NCI-H1417 treated with DMSO at 0.1 percent for 48 hours (cell line): ENCODE measurements at places on chromosomes 1 and 21.
A peak's percentile ranks its signal among the peaks of the same experiment; 100 is the strongest.

- no peak for DNase-seq
Measured at GRCh38 chr21:45579383-45580180, 37.3 kb upstream of the SLC19A1 start.

DNA sequence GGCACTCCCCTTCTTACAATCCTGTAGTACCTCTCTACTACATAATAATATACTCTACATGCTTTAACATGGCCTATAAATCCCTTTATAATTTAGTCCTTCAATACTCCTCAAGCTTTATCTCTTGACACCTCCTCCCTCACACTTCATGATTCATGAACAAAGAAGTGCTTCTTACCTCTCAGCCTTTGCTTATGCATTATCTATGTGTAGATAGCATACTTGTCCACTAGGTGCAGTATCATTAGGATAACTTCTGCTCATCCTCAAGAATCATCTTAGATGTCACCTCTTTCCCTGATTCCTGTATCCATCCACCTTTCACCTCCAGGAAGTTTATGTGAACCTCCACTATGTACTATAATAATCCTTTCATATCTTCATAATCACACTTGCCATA is 74.4 kb downstream of the COL24A1 start:
- no peak for DNase-seq

DNA sequence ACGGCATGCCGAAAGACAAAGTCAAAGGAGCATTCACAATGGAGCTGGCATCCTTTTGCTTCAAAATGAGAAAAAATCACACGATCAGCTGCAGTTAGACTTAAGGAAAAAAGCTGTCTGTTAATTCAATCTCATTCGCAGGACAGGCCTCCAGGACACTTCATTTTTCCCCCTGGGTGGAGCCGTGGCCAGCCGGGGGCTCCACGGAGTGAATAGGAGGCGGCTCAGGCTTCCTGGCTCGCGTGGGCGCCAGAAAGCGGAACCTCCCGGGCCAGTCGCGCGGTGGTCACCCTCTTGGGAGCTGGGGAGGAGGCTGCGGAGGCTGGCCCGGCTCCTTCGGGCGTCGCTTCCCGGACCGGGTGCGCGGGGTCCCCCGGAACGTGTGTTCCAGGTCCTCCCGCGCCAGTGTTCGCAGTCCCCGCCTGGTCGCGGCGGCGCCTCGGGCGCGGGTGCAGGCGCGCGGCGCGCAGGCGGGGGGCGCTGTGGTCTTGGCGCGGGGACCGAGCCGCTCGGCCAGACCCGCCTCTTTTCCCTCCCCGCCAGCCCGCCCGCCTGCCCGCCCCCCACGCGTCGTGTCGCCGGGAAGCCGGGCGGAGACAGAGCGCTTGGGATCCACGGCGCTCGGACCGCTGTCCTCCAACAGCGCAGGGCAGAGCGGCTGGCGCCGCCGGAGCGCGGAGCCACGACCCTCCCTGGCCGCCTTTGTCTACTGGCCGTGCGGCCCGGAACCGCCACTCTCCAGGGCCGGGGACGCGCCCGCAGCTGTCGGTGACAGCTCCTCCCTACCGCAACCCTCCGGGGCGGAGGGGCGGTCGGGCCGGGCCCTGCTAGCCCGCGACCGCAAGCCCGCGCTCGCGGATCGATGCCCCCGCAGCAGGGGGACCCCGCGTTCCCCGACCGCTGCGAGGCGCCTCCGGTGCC is at the start of gene RHOU:
Gene RHOU (plus strand): TSS at position 599 of the 921 bp plus-strand sequence. CDS start 264 bp downstream, at position 863.
- no peak for DNase-seq

DNA sequence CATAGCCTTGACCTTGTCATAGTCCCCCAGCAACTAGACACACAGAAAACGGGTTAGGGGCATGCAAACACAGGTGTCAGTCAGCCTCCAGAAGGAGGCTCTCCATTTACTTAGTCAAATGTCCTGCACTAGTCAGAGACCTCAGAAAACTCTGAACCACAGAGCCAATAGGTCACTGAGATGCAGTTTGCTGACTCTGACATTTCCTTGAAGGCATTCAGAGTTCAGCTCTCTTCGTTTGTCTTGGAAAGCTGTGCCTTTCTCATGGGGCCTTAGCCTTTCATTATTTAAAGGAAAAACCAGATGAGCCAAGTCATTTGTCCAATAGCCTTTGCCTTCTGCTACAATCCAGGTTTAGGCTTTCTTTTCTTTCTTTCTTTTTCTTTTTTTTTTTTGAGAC is 3.5 kb downstream of the OLFML2B start:
- DNase-seq: no peak

DNA sequence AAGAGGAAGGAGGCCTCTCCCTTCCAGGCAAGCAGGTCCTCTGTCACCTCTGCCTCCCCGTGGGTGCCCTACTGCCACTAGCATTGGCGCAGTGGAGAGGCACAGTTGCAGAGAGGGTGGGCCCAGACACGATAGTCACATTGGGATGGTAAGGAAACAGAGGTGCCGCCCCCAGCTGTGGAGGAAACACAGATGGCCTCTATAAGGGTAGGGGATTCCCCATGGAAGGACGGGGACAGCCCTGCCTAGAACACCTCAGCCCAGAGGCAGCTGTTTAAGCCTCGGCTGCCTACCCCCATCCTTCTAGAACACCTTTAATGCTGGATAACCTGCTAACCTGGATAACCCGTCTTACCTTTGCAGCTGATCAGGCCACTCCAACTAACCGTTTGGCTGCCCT is 65.7 kb upstream of the CNTN2 start:
- DNase-seq: no peak

DNA sequence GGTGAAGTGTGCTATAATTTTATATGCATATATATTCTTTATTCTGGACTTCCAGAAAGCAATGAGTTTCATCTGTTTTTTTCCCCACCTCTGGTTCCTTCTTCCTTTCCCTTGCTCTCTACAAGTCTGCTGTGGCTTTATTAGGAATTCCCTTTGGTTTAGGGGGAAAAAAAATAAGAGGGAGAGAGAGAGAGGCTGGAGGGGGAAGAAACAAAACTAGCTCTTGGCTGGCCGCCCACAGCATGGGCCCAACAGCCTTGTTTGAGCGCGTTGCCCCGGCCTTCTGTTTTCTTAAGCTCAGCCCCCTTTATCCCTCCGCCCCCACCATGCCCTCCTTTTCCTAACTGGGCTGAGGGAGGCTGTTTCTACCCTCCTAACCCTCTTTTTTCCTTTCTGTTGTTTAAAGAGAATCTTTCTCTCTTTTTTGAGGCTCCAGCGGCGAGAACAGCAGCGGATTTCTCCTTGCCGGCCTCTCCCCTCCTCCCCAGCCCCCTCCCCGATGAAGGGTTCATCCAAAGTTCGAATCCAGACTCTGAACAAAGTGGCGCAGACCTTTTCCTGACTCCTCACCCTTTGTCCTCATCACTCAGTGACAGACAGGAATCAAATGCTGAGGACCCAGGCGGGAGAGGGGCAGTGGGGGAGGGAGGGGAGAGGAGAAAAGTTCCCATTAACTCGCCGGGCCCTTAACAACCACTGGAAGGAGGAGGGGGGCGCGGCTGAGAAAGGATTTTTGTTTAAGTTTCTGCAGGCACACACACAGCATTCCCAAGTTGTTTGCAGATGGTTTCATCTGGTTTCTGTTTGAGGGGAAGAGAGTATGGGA is 29.7 kb downstream of the PBX1 start:
- no peak for DNase-seq

- DNase-seq: no peak
Measured at GRCh38 chr1:116769994-116770393, 15.8 kb downstream of the CD2 start.

DNA sequence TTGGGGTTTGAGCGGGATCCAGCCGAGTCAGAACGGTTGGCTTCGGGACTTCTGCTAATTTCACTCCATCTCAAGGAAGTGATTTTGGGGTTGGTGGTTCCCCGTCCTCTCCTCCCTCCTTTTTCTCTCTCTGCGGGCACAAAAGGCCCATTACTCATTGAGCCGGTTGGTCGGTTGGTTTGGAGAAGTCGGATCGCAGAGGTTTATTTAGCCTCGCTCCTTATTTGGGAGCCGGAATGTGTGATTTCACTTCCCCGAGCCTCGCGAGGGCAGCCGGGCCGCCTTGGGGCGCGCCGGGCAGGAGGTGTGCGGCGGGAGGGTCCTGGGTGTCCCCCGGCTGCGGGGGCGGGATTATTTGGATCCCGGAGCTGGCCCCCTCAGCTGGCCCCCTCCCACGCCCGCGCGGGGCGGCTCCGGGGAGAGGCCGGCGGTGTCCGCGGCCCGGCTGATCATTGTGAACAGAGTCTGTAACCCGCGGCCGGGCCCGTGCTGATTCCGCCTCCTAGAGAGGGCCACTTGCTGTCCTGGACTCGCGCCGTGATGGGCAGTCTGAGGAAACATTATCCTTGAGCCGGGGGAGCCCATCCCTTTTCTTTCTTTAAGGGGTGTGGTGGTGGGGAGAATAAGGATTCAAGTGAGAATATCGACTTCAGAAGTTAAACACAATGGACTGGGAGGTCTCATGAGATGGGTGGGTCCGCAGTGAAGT is 1.2 kb downstream of the MAPKAPK2 start:
- no peak for DNase-seq

GRCh38 chr1:165999826-166000225 is 167.0 kb downstream of the FAM78B start:
- no peak for DNase-seq

DNA sequence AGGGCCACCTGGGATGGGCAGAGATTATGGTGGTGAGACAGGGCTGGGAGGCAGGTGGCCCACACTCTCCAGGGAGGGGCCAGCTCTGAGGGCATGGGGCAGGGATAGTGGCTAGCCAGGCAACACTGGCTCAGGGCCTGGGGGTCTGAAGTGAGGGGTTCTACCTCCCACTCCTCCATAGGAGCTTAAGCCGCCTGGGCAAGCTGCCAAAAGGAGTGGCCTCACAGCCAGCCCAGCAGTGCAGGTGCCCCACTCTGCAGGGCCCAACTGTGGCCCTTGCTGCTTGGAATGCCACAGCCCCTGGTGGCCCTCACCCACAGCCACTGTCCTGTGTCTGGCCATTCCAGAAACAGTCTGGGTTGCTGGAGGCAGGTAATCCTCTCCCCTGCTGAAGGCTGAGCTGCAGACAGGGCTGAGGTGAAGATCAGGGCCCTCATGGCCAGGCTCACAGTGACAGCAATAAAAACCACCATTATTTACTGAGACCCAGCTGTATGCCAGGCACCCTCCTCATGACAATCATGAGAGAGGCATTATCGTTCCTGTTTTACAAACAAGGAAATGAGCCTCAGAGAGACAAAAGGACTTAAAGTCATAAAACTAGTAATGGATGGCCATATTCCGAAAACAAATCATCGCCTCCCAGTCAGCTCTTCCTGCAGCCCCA is 31.0 kb downstream of the KIF21B start:
- DNase-seq: peak; percentile 24

DNA sequence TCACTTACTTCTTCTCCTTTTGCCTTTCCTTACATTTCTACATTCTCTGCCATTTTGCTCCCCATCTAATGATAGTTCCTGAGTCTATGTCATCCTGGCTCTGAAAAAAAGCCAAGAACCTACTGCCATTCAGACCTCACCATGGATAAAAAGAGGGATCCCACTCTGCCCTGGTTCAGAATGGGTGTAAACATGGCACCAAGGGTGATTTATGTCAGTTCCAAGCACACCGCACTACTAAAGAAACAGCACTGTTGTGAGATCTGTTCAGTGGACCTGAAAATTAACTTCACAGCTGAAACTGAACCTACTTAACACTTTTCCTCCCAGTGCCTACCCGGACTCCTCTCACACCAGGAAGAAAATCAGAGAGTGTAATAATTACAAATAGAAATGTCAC is 72.3 kb upstream of the NTPCR start:
- DNase-seq: no peak

GRCh38 chr1:247212012-247212411 is 40.2 kb upstream of the ZNF124 start:
- no peak for DNase-seq

DNA sequence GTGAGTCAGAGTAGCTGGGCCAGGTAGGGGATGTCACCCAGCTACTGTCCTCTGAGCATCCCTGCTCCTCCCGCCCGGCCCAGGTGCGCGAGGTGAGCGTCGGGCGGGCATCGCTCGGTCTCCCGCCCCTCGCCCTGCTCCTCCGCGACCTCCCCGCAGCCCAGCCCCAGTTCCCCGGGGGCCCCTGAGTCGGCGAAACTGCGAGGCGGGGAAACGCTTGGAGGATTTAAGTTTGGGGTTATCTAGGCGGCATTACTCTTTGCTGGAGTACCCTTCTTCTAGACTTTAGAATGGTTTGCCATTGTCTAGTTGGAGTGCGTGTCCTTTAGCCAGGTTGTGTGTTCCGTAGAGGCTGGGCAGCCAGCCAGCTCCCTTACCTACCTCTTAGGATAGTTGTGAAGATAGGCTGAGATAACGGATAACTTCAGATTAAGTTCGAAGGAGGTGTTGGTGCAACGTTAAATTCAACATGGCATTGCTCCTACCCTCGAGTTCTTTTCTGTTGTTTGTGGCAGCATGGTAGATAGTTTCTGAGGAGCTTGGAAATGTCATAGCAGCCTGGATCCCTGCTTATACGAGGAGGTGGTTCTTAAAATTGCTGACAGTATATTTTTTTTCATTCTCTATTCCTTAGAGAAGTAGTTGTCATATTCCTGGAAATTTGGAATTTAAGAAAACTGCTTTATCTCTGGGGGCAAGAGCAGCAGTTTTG is 697 bp downstream of the AGO3 start:
- DNase-seq: no peak

- no peak for DNase-seq
Measured at GRCh38 chr1:158251163-158251562, 3.1 kb upstream of the CD1A start.

DNA sequence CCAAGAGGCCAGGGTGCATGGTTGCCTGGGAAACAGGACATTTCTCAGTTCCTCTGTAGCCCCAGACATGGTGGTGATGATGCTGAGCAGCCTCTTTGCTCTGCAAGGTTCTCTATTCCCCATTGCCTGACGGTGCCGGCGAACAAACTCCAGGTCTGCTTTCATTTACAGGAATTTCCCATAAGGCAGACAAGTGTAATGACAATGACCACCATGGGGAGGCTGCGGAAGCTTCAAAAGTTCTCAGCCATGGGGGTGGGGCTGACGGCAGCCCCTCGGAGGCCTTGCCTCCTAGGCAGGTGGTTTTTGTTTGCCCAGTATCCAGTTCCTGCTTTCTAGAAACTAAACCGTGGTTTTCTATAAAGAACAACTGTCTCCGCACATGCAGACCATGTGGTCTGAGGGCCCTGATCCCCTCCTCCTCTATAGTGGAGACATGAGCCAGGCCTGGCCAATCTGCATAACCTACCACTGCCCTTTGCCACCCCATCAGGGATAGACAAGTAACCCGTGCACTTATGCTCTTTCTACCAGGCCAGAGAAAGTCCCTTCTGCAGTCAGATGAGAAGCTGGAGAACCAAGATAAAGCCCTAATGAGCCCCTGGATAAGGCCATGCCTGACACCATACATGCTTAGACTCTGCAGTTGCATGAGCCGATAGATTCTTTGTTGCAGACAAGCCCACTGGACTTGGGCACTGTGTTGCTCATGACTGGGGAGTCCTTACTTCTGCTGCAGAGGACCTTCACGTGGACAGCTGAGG is 54.1 kb downstream of the LDLRAD2 start:
- no peak for DNase-seq
